RWPE2 (cell line): ENCODE measurements at places on chromosomes 1 and 21.

DNA sequence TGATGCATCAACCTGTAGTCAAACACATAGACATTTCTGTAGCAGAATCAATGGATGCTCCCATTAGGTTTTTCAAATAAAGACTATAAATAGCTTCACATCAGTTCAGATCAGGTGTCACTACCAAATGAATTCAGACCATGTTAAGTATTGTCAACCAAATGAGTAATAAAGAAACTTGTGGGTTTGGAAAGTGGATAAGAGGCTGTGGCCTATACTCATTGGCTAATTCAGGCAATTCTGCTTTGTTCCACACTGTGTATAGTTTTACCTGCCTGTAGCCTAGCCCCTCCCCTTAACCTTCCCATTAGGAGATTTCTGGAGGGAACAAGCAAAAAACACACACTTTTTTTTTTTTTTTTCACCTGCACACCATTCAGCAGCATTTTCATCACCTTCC, 321.2 kb downstream of the HLX start:
- no peak for DNase-seq

DNA sequence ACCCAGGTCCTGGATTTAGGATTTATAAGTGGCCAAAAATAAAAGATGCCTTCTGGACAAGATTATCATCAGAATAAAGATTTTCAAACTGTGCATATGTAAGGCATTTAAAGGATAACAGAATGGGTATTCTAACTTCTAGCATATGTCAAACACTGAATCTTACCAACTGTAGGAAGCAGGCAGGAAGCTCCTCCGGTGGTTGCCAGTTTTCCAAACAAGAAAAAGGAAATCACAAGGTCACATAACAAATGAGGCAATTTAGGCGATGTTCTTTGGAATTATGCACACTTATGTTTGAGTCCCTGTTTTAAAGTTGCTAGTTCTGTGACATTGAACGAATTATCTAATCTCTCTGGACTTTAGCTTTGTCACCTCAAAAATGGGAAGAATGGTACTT, 48.9 kb downstream of the ATP6V1G3 start:
- DNase-seq: no peak

- no peak for DNase-seq
Observed at GRCh38 chr21:37628362-37628761, 261.8 kb downstream of the DYRK1A start.

DNA sequence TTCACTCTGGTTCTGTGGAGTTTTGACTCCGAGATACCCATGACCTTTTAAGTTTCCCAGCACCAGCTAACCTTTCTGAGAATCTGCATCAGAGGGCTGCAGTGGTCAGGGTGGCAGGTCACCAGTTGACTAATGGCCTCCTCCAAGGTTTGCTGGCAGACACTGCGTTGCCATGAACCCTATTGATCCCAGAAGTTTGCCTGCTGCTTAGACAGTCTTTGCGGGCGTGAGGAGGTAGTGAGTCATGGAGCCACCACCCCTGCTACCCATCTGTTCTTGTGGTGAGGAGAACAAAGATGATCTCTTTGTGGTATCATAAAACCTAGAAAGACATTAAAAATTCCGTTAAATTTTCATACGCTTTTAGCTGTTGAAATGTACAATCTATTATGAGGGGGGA, 180.4 kb downstream of the FGGY start:
- no peak for DNase-seq

GRCh38 chr1:11283151-11283550, 10.2 kb downstream of the UBIAD1 start:
- DNase-seq: no peak

DNA sequence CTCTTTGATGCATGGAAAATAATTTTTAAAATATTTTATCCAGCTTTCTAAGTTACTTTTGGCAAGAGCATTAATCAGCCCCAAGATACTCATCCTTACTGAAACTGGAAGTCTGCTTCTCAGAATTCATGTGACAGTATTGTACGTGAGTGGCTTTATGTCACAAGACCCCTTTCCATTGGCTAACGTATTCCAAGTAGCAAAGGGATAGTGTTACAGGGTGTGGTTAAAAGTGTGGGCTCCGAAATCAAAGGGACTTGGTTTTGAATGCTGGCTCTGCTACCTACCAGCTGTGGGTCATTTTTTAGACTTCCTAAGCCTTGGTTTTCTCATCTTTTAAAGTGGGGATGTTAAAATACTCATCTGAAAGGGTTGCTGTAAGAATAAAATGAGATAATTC, 91.7 kb downstream of the RHOU start:
- DNase-seq: no peak

- DNase-seq: no peak
Observed at GRCh38 chr1:53450225-53450624, 9.0 kb upstream of the DMRTB1 start.

DNA sequence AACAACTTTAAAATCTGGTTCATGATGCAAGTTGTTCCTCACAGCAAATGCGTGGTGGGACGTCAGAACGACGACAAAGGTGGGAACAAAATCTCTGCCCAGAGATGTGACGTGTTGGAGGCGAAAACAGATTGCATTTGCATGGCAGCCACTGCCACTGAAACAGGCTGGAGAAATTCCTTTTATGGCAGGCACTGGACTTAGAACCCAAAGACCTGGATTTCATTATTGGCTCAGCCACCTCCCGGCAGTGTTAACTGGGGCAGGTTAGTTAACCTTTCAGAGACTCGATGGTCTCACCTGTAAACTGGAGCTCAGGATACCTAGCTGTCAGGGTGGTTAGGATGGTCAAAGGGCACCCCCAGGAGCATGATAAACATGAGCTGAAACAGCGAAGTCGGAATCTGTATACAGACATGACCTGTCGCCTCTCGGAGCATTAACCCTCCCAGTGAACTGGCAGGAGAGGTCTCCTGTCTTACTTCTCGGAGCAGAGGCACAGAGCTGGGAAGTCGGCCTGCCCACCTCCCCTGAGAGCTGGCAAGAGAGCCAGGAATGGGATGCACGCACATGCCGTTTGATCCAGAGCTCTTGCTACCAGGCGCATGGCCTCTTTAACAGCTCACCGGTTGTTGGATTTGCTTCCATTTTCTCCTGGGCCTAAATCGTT, 59.2 kb upstream of the TARBP1 start:
- DNase-seq: no peak

- DNase-seq: no peak
Observed at GRCh38 chr1:221085701-221086375, 206.6 kb downstream of the HLX start.

DNA sequence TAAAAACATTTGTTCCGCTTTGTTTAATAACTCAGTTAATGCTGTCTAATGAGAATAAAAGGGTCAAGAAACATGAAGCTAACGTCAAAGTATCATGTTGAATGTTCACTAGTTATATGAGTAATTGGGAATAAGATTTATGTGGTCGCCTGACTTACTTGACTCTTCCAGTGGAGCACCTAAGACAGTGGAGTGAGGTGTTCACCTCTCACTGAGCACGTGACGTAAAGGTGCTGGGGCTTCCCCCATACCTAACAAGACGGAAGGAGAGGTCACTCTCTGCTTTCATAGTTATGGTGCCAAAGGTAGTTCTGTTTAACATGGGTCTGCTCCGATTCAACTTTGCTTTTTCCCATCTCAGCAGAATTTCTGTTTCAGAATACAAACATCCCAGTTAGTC, 686 bp downstream of the KMO start:
- no peak for DNase-seq

DNA sequence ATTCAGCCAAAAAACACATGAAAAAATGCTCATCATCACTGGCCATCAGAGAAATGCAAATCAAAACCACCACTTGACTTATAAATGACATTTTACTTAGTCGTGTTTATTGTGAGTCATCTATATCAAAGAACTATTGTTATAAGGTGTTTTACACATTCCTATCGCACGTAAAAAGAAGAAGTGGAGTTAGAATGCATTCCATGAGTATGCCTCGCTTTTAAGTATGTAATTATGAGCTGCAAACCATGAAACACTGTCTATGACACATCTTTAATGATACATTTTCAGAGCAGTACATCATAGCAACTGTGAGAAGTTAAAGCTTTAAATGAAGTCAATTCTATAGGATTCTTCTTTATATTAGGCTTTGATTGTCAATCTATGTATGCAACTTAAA, 614.3 kb upstream of the ADAMTS5 start:
- no peak for DNase-seq

GRCh38 chr1:29643281-29643680, 407.0 kb downstream of the PTPRU start:
- DNase-seq: no peak

DNA sequence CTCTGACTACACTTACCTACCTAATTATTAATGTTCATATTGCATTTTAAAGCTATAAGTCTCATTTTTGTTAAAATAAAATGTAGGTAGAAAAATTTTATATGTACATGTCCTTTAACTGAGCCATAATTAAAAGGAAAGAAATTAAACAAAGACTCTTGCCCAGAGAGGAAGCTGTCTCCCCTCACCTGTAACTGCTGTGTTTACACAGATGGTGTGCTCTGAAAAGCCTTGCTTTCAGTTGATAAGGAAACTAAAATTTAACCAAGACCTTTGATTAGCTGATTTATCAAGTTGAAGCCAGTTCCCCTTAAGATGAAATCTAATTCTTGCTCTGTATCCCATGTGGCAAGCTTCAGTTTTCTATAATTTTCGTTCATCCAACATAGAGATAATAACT, 213.5 kb downstream of the LYPLAL1 start:
- no peak for DNase-seq

- no peak for DNase-seq
Observed at GRCh38 chr1:203084588-203085527, 954 bp downstream of the MYOG start.

DNA sequence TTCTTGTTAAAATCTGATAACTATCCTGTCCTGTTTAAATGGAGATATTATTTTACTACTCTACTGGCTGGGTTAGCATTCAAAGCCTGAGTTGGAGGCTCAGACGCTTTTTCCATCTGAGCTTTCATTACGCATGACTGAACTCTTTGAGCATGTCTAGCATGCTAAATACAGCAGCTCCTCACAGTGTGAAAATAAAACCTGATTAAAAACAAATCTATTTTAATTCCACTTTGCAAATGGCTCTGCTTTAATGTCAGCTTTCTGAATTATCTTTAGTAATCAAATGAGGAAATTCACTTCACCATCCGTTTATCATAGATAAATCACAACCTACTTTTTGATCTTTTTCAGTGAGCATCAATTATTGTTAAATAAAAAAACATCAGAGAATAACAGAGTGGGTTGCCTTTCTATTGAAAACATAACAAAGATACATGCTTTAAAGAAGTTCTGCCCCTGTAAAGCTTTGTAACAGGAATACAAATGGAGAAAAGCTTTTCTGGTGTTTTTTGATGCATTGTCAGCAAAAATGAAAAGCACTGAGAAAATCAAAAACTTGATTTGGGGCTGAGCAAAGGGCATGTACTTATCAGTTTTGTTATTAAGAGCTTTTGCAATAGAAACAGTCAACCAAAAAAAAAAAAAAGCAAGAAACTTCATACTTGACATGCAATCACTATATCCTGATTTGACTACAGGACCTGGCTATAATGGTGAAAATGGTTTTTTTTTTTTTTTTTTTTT, 3.5 kb upstream of the SPEN start:
- no peak for DNase-seq

DNA sequence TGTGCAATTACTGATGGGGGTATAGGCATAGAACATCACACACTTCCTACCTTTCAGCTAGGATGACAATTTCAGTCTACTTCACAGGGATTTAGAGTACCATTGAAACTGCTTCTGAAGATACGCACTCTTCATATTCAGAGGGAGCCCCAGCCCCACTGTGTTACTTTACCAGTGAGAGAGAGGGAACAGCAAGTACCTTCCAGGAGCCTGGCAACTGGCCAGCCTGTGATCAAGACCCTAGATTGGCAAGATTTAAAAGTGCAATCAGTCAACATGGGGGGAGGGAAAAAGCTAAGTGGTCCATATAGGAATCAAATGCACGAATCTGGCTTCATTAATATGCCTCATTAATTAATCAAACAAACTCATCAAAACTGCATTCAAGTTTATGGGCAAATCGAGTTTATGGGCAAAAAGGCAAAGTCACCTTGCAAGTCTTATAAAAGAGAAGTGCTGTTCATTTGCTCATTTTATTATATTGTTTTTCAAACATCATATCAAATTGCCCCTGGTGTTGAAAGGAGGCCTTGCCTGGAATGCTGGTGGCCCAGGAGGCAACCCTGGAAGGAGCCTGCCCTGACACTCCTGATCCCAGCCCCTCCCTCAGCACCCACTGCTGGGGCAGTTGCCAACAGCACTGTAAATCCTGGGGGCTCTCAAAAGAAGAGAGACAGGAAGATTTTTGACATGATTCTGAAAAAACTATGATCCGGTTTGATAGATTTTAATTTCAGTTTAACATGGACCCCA, 184.9 kb upstream of the DPT start:
- no peak for DNase-seq

DNA sequence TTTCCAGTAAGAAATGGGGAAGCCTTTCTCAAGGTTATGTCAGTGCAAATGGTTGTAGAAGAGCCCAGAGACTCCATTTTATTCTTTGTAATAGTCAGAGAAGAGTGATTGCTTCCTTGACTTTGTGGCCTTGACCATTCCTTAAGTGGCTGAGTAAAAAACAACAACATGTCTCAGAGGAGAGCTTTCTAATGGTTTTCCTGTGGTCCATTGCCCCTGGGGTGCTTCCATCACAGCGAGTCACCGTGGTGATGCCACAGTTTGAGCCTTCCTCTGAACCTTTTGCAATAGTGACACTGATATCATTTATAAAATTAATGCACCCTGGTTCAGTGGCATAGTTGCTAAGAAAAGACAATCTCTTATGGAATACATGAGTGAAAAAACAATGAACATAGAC, 38.6 kb downstream of the PAPPA2 start:
- DNase-seq: no peak

GRCh38 chr1:204438628-204439027, 27.0 kb upstream of the PPP1R15B start:
- peak; percentile 80 for DNase-seq

DNA sequence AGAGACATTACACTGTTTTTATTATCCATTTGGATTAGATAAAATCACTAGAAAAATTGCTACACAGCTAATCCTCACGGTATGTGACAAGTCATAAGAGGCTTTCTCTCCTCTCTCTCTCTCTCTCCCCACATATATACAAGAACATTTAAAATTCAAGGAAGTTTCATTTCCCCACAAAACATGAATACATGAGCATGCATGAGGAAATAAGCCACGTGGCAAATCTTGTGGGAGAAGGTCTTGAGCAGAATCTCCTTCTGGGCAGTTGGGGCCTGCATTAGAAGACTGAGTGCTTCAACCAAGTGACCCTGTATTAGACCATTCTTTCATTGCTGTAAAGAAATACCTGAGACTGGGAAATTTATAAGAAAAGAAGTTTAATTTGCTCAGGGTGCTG, 1313.1 kb downstream of the MRPL39 start:
- no peak for DNase-seq

GRCh38 chr1:219296430-219297355, 123.0 kb downstream of the LYPLAL1 start:
- no peak for DNase-seq

DNA sequence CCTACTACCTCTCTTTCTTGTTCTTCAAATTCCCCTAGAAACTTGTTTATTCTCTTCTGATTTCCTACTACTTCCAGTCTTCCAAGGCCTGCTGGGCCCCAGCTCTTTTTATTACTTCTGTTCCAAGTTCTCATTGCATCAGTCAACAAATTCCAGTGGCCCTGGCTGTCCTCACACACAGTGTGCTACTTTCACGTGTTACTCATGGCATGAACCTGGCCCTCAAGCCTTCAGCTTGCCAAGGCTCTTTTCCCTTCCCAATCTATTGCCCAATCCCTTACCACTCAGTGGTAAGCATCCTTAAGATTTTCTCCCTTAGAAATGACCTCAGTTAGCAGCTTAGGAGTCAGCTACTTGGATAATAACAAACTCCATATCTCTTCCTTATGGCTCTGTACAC, 613.5 kb downstream of the LMO4 start:
- no peak for DNase-seq
